ENCODE measurements at places on chromosomes 7 and 10.

DNA sequence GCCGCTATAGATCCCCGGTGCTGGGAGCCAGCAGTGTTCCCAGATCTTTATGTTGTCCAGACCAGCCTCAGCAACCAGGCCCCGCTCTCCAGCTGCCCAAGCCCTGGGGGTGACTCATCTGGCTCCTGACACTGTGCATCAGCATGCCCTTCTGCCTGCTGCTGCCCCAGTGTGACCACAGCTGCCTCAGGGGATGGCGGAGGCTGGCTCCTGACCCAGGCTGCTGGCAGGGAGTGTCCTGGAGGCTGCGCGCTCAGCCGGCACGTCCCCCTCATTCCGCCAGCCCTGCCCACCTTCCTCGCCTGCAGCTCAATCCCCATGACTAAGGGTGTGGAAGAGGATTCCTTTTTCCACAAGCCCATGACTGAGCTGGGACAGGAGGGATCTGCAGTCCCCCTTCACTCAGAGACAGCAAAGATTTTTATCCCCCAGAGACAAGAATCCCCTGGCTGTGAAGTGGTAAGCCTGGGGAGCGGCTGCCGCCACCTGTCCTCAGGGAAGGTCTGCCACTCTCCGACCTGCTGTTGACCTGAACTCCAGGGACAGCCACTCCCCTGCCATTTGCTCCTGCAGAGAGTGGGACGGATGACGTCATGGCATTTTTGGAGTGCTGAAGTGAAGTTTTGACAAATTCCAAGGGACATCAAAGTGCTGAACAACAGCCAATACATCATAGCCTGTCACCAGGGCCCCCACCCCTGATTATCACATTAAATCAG lies 182.8 kb upstream of the BMPER start:
- DNase-seq, result no peak

DNA sequence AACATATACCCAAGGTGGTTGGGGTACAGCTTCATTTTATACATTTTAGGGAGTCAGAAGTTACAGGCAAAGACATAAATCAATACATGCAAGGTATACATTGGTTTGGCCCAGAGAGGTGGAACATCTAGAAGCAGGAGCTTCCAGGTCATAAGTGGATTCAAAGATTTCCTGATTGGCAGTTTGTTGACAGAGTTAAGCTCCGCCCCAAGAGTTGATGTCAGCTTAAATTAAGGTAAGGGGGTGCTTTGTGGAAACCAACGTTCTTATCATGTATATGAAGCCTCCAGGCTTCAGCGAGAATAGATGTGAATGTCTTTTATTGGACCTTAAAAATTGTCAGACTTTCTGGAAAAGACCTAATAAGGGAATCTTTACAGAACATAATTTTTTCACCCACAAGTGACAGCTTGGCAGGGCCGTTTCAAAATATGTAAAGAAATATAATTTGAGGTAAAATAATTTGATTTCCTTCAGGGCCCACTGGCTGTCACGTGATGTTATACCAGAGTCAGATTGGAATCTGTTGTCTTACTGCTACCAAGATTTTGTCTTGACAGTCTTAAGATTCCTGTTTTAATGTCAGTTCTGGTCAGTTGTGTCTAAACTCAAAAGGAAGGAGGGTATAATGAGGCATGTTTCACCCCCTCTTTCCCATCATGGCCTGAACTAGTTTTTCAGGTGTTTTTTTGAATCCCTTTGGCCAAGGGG lies 6.3 kb upstream of the PANK1 start:
- DNase-seq, result no peak

- no peak for DNase-seq
Observed at GRCh38 chr7:112981966-112982365, 104.7 kb downstream of the GPR85 start.

DNA sequence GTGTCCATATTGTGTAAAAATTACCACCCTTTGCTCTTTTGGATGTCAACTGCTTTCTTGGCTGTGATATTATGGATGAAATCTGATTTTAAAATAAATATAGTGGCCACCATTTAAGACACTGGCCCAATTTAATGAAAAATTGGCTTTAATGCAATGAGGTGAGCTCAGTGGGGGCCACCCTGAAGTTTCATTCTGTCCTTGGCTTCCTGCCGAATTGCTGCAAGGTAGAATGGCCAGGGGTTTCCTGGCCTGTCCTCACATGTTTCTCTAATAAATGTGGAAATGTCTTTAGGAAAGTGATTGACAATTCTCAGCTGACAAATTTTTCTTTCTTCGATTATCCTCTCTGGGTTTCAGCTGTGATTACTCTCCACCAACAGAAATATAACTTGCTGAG lies 36.0 kb downstream of the DYNC1I1 start:
- DNase-seq, result no peak

DNA sequence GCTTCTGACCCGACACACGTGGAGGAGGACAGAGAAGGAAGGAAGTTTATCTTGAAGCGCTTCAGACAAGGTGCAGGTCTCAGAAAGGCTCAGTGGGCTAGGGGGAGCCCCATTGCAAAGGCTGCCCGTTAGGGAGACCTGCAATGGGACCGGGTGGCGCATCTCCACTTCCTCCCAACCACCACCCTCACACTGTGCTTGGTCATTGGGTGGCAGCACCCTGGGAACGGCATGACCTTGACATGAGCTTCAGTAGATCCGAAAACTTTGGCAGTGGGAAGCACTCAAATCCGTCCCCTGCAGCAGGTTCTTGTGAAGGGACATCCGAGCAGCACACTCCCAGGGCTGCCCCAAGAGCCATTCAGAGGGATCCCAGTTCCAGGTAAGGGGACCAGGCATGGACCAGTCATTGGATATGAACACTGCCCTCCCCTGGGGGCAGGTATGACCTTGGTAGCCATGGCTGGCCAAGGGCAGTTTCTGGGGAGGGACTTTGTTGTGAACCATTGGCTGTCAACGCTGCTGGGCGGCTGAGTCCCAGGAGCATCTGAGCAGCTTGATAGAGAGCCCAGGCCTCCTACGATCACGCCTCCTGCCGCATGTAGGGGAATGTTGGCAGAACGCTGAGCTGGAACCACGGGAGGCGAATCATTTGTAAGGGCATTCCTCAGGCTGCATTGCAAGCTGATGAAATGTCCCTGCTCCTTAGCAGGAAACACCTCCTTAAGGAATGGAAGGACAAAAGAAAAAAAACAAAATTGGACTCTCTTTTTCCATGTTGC lies 31.7 kb downstream of the GALNTL5 start:
- no peak for DNase-seq

- no peak for DNase-seq
Observed at GRCh38 chr10:114998993-114999392, 61.0 kb downstream of the TRUB1 start.

GRCh38 chr10:120365872-120366271 lies 91.2 kb upstream of the PLPP4 start:
- DNase-seq, result no peak

- DNase-seq, result no peak
Observed at GRCh38 chr7:45885264-45885882, 2.9 kb upstream of the IGFBP1 start.

DNA sequence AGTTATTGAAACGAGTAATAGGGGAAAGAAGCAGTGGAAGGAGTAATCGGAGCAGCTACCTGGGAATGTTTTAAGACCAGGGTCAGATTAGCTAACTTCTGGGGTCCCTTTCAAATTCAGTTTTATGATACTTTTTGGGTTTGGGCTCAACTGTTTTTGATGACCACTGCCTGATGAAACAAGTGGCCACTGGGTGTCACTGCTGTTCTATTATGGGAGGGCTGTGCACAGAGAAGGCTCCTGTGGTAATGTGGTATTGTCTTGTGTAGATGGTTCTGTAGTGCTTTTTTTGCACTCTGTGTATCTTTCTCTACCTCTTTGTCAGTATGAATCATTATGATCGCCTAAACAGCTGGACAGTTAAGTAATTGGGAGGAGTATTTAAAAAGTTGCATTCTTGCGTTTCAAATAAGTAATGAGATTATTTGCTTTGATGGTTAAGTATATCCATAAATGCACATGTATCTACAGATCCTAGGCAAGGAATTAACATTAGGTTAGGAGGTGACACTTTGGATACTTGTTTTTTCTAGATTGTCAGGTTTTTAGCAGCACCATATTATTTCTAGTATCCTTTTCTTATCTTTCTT lies 128.4 kb downstream of the ABCA13 start:
- peak; percentile 56 for DNase-seq

GRCh38 chr7:69803699-69804516 lies 205.6 kb downstream of the AUTS2 start:
- DNase-seq, result no peak

GRCh38 chr7:131341690-131342089 lies 14.0 kb downstream of the MKLN1 start:
- DNase-seq, result no peak

- no peak for DNase-seq
Observed at GRCh38 chr7:114468844-114469243, 54.2 kb downstream of the FOXP2 start.

Measured in kidney capillary endothelial cell (primary cell).